Suprapubic skin (tissue), 4 donors: ENCODE measurements at places on chromosomes 2 and 18.

DNA sequence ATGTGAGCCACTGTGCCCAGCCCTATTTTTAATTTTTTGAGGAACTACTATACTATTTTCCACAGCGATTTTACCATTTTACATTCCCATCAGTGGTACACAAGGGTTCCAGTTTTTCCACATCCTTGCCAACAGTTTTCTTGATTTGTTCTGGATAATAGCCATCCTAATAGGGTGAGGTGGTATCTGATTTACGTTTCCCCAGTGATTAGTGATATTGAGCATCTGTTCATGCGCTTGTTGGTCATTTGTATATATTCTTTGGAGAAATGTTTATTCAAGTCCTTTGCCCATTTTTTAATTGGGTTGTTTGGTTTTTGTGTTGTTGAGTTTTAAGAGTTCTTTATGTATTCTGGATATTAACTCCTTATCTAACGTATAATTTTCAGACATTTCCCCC is 20.8 kb downstream of the TTC39C start:
- H3K27ac ChIP-seq, result no peak overlapping the region
- no peak overlapping the region for H3K4me3 ChIP-seq
- no peak for DNase-seq
- H3K4me1 ChIP-seq, result no peaks in the 10 kb centered on the region
- no peaks in the 10 kb centered on the region for H3K27me3 ChIP-seq
- no peaks in the 10 kb centered on the region for H3K36me3 ChIP-seq

DNA sequence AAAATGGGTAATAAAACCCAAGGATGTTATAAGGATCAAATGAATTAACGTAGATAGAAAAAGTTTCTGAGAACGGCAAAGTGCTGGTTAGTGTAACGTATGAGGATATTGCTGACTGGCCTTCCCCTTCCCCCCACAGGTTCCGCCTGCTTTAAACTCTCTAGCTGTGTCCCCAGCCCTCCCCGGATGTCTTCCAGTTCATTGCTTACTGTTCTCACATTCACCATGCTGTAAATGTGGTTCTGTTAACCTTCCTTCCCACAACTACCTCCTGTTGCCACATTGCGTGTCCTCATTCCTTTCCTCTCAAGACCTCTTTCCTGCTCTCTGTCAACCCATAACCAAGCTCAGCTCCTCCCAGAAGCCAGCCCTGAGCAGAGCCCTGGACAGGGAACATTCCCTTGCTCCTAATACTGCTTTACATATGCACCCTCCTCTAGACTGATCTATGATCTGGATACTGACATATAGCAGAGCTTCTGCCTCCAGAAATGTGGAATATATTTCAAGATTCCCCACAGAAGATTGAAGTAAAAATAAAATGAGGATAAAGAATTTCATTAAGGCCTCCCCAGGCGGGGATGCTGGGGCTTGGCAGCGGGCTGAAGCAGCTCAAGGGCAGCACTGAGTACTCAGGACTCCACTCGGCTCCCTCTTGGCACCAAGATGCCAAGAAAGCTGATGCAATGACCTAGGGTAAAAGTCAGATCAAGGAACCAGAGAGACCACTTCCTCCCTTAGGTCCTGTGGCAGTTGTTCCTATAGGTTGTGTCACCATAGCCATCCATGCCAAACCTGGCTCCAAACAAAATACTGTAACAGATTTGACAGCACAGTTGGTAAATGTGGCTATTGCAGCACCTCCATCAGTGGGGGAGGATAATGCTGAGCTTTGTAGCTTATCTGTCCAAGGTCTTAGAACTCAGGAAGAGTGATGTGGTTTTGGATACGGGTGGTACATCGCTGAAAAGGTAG is 136.4 kb upstream of the PIK3C3 start:
- H3K27me3 ChIP-seq, result no peaks in the 10 kb centered on the region
- H3K4me1 ChIP-seq, result no peaks in the 10 kb centered on the region

GRCh38 chr18:75638223-75638775 is 210.8 kb upstream of the SMIM21 start:
- no peak for DNase-seq
- H3K4me1 ChIP-seq, result peaks cover 12% of the 10 kb centered on the region
- H3K4me3 ChIP-seq, result peak overlapping the region; percentile 13
- no peaks in the 10 kb centered on the region for H3K36me3 ChIP-seq
- no peaks in the 10 kb centered on the region for H3K27me3 ChIP-seq

GRCh38 chr2:163198972-163199371 is 360.4 kb upstream of the KCNH7 start:
- no peaks in the 10 kb centered on the region for H3K27me3 ChIP-seq
- no peaks in the 10 kb centered on the region for H3K4me1 ChIP-seq
- H3K4me3 ChIP-seq, result no peak overlapping the region
- no peaks in the 10 kb centered on the region for H3K36me3 ChIP-seq

DNA sequence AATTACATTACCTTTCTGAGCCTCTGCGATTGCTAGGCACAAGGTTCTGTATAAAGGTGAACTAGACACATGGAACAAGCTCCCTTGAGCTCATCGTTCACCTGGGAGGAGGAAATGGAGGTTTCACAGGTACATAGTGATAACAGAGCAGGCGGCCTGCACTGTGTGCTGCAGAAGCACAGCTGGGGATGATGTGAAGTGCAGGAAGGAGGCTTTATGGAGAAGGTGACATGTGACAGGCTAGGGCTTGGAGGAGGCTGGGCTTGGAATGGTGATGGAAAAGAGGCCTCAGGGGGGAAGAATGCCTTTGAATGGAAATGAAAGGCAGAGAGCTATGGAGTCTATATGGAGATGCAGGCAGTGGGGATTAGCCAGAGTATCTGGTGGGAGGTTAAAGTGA is 22.9 kb downstream of the MARCHF4 start:
- DNase-seq, result no peak
- H3K27me3 ChIP-seq, result no peaks in the 10 kb centered on the region
- no peak overlapping the region for H3K27ac ChIP-seq
- H3K4me3 ChIP-seq, result no peak overlapping the region

- no peak for DNase-seq
- H3K4me1 ChIP-seq, result no peaks in the 10 kb centered on the region
- peak overlapping the region; percentile 39 for H3K27ac ChIP-seq
- H3K4me3 ChIP-seq, result no peak overlapping the region
- no peaks in the 10 kb centered on the region for H3K36me3 ChIP-seq
- H3K27me3 ChIP-seq, result no peaks in the 10 kb centered on the region
These were observed 59.0 kb downstream of the E2F6 start for GRCh38 chr2:11406958-11407381.

GRCh38 chr18:74516271-74517235 is 17.7 kb upstream of the CNDP1 start:
- H3K4me3 ChIP-seq, result no peak overlapping the region
- peaks cover 97% of the 10 kb centered on the region for H3K36me3 ChIP-seq
- no peaks in the 10 kb centered on the region for H3K4me1 ChIP-seq
- H3K27ac ChIP-seq, result no peak overlapping the region
- H3K27me3 ChIP-seq, result no peaks in the 10 kb centered on the region
- no peak for DNase-seq

GRCh38 chr2:40797120-40797519 is 345.2 kb upstream of the SLC8A1 start:
- H3K27me3 ChIP-seq, result no peaks in the 10 kb centered on the region
- H3K27ac ChIP-seq, result no peak overlapping the region
- H3K4me1 ChIP-seq, result no peaks in the 10 kb centered on the region

GRCh38 chr2:38322224-38322914 is 54.7 kb downstream of the ATL2 start:
- no peaks in the 10 kb centered on the region for H3K27me3 ChIP-seq
- peaks cover 8% of the 10 kb centered on the region for H3K36me3 ChIP-seq
- H3K4me3 ChIP-seq, result no peak overlapping the region
- H3K4me1 ChIP-seq, result peaks cover 8% of the 10 kb centered on the region

GRCh38 chr2:65053199-65053598 is 3.0 kb upstream of the CEP68 start:
- no peak overlapping the region for H3K27ac ChIP-seq
- H3K4me3 ChIP-seq, result no peak overlapping the region
- peaks cover 19% of the 10 kb centered on the region for H3K4me1 ChIP-seq
- no peaks in the 10 kb centered on the region for H3K27me3 ChIP-seq
- H3K36me3 ChIP-seq, result no peaks in the 10 kb centered on the region
- no peak for DNase-seq

GRCh38 chr2:128664499-128664971 is 345.9 kb upstream of the HS6ST1 start:
- H3K4me3 ChIP-seq, result no peak overlapping the region
- peaks cover 6% of the 10 kb centered on the region for H3K27me3 ChIP-seq
- H3K27ac ChIP-seq, result no peak overlapping the region
- no peaks in the 10 kb centered on the region for H3K4me1 ChIP-seq

DNA sequence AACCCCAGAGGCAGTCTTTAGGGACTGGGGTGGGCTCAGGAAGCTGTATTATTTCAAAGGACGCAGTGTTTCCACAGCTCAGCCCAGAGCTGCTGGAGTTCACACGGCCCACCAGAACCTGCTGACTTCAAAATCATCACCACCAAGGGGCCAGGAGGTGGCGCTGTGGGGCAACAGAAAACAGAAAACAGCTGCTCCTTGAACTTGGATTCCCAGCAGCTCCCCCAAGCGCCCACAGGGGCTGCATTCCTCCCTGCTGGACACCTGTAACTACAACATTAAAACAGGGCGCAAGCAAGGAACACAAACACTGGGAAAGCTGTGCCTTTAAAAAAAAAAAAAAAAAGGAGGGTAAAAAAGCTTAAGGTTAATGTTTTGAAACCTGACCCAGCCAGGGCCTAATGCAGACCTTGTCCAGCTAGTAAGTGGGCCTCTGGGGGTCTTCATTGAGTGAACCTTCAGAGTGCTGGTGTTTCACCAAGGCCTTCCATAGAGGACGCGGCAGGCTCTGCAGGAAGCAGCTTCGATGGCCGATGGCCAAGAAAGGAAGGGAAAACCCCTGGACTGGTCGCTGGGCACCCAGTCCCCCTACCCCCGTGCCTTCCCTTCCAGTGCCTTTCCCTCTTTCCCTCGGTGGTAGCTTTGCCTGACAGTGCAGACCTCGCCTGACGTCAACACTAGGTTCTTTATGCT is 25.9 kb downstream of the MLPH start:
- peak; percentile 90 for DNase-seq
- no peak overlapping the region for H3K27ac ChIP-seq
- H3K4me1 ChIP-seq, result peaks cover 29% of the 10 kb centered on the region
- H3K36me3 ChIP-seq, result no peaks in the 10 kb centered on the region
- no peaks in the 10 kb centered on the region for H3K27me3 ChIP-seq

- H3K4me1 ChIP-seq, result no peaks in the 10 kb centered on the region
- H3K27me3 ChIP-seq, result no peaks in the 10 kb centered on the region
- no peak overlapping the region for H3K4me3 ChIP-seq
- no peak overlapping the region for H3K27ac ChIP-seq
- H3K36me3 ChIP-seq, result no peaks in the 10 kb centered on the region
These were observed 59.5 kb downstream of the RABL2A start for GRCh38 chr2:113686537-113686936.

GRCh38 chr18:60445341-60445740 is 72.8 kb upstream of the MC4R start:
- no peak for DNase-seq
- H3K27me3 ChIP-seq, result no peaks in the 10 kb centered on the region
- no peak overlapping the region for H3K27ac ChIP-seq
- H3K4me3 ChIP-seq, result no peak overlapping the region

DNA sequence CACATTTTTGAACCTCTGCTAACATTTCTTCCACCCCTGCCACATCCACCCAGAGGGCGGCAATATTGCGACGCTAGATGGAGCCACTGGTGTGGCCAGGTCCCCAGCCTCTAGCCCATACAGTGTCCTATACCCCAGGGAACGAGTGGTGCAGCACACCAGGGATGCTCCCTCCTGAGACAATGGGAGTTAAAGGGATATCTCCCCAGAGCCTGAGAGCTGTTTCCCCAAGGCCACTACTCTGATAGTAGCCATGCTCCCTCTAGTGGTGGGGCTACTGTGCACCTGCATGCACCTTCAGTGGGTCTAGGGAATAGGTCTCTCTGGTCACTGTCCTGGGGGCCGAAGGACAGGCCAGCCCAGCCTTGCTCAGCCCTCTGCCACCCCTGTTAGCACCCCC is 336.4 kb upstream of the FSHR start:
- no peak overlapping the region for H3K27ac ChIP-seq
- H3K27me3 ChIP-seq, result no peaks in the 10 kb centered on the region

DNA sequence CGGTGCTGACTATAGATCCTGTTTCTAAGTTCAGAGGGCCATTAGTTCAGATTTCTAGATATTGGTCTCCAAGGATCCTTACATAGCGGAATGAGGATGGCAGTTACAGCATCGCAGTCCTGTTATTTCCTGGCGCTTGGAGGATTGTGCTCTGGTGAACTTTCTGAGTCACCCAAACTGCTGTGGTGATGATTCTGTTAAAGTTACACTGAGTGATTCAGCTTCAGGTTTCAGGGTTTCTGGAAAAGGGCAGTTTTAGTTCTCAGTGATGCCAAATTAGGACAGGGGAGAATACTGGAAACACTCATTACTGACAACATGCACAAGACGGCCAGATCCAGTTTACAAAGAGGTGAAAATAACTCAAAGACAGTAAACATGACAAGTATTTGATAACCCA is 52.1 kb upstream of the ANKRD62 start:
- H3K4me1 ChIP-seq, result peaks cover 19% of the 10 kb centered on the region
- no peak for DNase-seq
- H3K4me3 ChIP-seq, result no peak overlapping the region
- H3K27me3 ChIP-seq, result no peaks in the 10 kb centered on the region
- no peaks in the 10 kb centered on the region for H3K36me3 ChIP-seq

GRCh38 chr2:46296216-46296839 is 879 bp upstream of the EPAS1 start:
- H3K36me3 ChIP-seq, result no peaks in the 10 kb centered on the region
- peak; percentile 87 for DNase-seq
- peaks cover 33% of the 10 kb centered on the region for H3K4me1 ChIP-seq

GRCh38 chr2:58484221-58484620 is 243.1 kb upstream of the FANCL start:
- no peak overlapping the region for H3K27ac ChIP-seq
- H3K4me3 ChIP-seq, result no peak overlapping the region
- no peaks in the 10 kb centered on the region for H3K27me3 ChIP-seq
- DNase-seq, result no peak

- no peaks in the 10 kb centered on the region for H3K27me3 ChIP-seq
- no peaks in the 10 kb centered on the region for H3K4me1 ChIP-seq
- H3K4me3 ChIP-seq, result no peak overlapping the region
- H3K27ac ChIP-seq, result no peak overlapping the region
- no peaks in the 10 kb centered on the region for H3K36me3 ChIP-seq
These were observed 1.6 kb upstream of the ERMN start for GRCh38 chr2:157327200-157327599.

GRCh38 chr18:76909439-76909838 is 87.1 kb downstream of the ZNF236 start:
- H3K4me1 ChIP-seq, result no peaks in the 10 kb centered on the region
- no peak overlapping the region for H3K4me3 ChIP-seq
- H3K27me3 ChIP-seq, result no peaks in the 10 kb centered on the region
- peaks cover 70% of the 10 kb centered on the region for H3K36me3 ChIP-seq
